GM04504 (cell line): ENCODE measurements at places on chromosomes 5 and 9.
A peak's percentile ranks its signal among the peaks of the same experiment; 100 is the strongest.

DNA sequence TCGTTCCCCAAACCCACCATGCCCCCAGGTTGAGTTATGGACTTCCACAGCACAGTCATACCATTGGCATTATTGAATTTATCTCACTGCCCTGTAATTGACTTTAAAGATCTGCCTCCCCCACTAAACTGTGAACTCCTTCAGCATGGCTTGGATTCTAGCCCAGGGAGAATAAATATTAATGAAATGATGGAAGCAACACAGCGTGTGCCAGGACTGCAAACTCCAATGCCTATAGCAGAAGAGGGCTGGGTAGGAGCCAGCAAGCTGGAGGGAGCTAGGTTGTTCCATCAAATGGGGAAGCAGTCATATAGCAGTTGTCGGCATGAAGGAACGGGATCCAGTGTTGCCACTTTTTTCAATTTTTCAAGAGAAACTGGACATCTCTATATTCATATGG lies 69.0 kb upstream of the MSX2 start:
- no peak for DNase-seq

- no peak for DNase-seq
Observed at GRCh38 chr5:61631438-61631941, 299.4 kb downstream of the ZSWIM6 start.

DNA sequence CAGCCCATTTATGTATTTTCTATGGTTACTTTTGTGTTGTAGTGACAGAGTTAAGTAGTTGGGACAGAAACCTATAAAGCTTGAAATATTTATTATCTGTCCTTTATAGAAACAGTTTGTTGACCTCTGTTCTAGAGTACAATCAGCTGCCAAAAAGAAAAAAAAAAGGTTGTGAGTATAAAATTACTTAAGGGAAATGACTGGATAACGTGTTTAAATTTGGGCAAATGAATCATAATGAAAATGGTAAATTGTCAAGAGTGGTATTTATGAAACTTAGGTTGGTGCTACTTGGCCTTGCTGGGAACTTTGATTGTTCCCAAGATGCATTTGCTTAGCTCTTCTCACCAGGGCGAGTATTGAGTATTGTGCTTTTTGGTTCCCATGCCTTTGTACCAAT lies 70.2 kb upstream of the IL6ST start:
- DNase-seq = no peak

DNA sequence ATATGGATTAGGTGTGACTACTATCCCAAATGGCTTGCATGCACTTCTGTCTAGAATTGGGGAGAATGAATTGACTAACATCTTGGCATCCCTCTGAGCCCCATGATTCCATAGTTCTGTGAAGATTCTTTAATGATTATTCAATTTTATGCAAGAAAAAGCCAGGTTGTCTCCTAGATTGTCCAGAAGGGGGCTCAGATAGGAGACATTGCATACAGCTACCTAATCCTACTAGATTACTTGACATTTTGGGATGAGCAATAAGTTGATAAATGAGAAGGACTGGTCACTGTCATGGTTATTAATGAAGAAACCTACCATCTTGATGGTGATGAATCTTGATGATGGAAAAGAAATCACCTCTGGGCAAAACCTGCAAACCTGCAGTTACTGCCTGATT lies 117.0 kb downstream of the CARTPT start:
- no peak for DNase-seq

- no peak for DNase-seq
Observed at GRCh38 chr9:91930475-91930874, 19.6 kb downstream of the ROR2 start.

DNA sequence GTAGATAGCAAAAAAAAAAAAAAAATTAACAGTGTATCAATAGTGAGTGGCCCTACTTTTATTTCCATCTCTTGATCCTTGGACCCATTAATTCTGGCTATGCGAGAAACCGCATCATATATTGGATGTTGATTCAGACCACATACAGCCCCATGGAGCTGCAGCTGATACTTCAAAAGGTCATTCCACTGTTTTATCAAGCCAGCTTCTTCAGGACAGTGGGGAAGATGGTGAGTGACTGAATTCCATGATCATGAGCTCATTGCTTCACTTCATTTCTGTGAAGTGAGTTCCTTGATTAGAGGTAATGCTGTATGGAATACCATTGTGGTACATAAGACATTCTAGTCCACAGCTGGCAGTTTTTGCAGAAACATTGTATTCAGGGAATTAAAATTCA lies 222.9 kb upstream of the MEF2C start:
- DNase-seq = no peak

DNA sequence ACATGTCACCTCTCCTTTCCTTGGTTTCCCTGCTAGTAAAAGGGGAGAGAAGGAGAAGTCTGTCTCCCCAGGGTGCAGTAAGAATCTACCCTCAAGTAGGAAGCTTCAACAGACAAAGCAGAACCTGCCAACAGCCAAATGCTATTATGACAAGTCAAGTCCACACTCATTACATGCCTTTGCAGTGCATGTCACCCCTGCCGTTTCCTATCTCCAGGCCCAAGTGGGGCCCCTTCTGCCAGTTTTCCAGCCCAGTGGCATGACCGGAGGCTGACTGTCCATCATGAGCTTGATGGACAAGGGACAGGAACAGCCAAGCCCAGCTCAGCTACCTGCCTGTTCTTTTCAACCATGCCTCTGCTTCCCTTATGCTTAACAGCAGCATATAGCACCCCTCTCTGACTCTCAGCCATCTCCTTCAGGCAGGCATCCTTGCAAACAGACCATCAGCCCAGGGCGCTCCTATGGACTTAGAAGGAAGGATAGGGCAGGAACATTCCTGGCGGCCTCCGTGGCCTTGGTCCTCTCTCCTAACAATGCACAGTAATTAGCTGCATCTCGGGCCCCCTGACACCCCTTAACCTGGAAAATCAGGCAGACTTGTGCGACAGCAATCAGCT lies 107.2 kb upstream of the RAD23B start:
- no peak for DNase-seq

GRCh38 chr5:91223886-91224285 lies 159.2 kb downstream of the ARRDC3 start:
- peak; percentile 41 for DNase-seq

DNA sequence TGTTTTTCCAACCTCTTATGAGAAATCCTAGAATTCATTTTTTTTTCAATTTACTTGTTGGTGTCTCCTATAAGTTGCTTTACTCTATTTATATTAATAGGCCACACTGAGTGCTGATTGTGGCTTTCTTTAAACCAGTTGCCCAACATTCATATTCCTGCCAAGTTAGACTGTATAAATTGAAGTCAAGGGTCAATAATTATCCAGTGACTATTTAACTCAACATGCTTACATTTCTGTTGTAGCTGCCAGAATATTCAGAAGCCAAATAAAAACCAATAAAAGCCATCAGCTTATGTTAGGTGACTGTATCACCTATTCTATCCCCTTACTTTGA lies 169.0 kb downstream of the PTPRD start:
- no peak for DNase-seq

GRCh38 chr9:87708986-87709728 lies 16.8 kb upstream of the CTSL start:
- no peak for DNase-seq

DNA sequence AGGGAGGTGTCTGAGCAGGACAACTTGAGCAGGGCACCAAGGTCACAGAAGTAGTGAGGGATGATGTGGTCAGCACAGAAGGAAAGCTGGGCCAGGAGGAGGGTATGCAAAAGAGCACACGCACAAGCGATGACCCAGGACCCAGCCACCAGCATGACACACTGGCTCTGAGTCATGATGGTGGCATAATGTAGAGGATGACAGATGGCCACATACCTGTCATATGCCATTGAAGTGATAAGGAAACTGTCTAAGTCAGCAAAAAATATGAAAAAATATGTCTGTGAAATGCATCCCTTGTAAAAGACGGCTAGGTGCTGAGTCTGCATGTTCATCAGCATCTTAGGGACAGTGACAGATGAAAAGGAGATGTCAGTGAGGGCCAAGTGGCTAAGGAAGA lies 380 bp downstream of the OR1J1 start:
- no peak for DNase-seq
